ENCODE measurements at places on chromosomes 2 and 18.

DNA sequence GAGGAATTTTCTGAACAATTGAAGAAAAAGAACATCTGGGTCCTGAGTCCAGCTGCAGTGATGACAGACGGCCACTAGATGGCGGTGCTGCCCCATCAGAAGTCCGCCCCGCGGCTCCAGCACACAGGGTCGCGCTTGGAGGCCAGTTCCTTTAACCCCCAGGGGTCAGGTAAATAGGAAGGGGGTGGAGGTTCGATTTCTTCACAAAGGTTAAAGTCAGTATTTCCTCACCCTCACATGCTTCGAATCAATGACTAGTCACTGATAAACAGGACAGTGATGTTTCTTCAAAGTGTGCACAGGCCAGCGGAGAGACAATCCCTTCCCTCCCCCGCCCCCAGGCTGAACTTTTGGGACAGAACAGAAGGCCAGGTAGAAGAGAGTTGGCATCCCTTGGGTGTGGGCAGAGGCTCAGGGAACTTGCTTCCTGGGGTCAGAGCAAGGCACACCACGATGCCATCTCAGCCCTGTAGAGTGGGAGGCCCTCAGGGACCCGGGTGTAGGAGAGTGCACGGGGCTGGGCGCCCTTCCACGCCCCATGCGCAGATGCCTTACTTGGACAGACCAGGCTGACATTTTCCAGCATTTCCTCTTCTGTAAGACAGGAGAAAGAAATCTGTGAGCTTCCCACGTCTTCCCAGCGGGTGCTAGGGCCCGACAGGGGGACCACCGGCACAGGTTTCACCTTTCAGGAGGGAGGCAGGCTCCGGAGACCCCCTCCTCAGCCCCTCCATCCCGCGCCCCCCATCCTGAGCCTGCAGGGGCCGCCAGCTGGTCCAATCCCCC lies 722 bp downstream of the APOB start:
- peak; percentile 81 for DNase-seq

DNA sequence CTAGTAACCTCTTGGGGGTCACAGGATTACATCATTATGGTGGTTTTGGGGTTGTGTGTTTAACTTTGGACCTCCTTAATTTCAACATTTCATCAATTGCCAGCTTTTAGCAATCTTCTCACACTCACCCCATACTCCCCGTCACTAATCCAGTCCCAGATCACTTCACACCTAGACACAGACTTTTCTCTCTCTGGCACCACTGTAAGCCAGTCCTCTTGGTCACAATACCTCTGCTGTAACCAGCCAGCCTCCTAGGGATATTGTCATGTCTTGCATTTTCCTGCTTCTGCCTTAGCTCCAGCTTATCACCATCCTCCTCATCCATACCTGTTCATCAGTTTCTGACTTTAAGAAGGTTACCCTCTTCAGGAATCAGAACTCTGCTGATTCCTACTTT lies 1.6 kb upstream of the STK17B start:
- DNase-seq: no peak

GRCh38 chr2:195632856-195633572 lies 24.0 kb upstream of the SLC39A10 start:
- DNase-seq: no peak

- DNase-seq: no peak
Observed at GRCh38 chr18:55830544-55830943, 242.6 kb upstream of the TCF4 start.

DNA sequence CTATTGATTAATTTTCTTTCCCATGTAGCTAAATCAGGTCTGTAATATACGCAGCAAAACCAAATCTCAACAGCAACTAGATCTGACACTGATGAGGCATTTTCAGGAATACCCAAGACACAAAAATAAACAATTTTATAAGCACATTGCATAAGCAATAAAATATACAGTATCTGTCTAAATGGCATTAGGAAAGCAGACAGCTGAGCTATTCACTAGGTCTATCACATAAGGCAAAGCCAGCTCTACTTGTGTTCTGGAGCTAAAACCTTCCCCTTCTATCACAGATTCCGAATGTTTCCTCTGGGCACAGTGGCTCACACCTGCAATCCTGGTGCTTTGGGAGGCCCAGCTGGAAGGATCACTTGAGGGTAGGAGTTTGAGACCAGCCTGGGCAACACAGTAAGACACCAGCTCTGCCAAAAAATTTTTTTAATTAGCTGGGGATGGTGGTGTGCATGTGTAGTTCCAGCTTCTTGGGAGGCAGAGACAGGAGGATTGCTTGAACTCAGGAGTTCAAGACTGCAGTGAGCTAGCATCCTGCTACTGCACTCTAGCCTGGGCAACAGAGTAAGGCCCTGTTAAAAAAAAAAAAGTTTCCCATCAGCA lies 21.1 kb downstream of the PTPN2 start:
- DNase-seq: no peak

DNA sequence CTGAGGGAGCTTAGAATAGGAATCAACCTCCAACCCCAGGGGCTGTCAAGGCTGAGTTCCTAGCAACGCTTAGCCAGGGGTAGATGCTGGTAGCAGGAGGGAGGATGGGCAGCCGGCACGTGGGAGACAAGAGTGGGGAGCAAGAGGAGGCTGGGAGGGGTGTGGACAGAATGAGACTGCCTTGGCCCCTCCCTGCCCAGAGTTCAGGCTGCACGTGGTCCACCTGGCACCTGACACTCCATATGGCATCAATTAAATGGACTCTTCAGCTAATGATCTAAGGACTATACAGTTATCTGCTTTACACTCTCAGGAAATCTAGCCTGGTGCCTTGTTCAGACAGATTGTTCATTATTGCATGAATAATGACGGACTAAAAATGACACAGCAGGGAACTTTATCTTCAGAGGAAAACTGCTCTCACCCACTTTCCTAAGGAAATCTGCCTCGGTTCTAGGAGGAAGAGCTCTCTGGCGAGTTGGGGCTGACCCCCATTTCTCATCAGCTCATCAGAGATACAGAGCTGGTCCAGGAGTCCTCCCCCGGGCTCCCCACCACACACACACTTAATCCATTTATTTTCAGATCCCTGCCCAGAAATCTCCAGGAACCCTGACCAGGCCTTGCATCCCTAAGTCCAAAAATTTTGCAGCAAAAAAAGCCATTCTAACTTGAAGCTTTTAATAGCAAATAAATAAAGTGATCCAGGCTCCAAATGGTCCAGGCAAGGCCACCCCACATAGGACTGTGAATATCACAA lies 102.1 kb upstream of the CDC42EP3 start:
- no peak for DNase-seq

DNA sequence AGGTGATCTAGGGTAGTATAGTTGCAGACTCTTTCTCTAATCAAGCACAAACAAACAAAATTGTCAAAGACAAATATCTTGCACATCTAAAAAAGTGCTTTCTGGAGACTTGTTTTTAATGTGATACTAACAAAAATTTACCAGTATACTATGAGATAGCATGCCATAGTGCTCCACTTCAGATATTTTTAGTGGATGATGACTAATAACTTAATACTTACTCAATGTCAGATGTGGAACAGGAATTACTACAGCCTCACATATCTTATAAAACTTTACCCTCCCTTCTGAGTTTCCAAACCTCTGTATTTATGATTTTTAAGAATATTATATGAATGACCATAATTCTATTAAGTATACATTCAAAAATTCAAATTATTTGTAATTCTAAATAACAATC lies 1162.0 kb upstream of the SLC39A10 start:
- DNase-seq: no peak

DNA sequence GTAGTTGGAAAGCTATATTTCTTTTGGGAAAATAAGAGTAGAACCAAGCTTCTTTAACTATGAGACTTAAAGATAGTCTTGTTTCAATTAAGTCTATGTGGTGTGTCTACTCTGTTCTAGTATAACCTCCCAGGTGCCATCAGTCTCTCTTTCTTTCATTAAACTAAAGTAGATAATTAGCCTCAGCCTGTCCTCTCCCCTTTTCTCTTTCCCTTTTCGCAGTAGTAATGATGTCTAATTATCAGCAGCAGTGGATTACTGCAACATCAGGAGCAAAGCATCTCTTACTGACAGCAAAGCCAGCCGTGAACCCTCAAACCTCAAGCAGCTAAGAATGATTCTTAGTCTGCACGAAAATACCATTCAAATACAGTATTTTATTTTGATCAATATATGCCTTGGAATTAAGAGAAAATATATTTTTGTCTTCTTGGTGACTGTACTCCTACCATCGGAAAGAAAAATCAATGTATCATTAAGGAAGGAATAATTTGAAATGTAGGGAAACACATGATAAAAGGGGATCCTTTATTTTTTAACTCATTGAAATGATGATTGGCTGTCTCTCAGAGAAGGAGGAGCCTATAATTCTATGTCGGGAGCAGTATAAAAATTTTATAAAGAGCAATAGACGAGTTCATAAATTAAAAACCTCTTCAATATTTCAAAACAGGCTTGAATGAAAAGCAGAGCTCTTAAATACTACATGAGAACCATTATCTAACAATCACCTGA lies 4.5 kb downstream of the NOL4 start:
- no peak for DNase-seq

DNA sequence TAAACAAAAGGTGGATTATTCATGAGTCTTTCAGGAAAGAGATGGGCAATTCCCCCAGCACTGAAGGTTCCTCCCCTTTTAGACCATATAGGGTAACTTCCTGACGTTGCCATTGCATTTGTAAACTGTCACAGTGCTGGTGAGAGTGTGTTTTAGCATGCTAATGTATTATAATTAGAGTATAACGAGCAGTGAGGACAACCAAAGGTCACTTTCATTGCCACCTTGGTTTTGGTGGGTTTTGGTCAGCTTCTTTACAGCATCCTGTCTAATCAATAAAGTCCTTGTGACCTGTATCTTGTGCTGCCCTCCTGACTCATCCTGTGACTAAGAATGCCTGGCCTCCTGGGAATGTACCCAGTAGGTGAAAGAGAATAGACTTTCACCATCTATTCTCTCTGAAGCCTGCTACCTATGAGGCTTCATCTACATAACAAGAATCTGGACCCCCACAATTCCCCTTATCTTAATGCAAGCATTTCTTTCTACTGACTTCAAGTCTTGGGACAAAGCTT lies 148.7 kb downstream of the CABLES1 start:
- DNase-seq: no peak

DNA sequence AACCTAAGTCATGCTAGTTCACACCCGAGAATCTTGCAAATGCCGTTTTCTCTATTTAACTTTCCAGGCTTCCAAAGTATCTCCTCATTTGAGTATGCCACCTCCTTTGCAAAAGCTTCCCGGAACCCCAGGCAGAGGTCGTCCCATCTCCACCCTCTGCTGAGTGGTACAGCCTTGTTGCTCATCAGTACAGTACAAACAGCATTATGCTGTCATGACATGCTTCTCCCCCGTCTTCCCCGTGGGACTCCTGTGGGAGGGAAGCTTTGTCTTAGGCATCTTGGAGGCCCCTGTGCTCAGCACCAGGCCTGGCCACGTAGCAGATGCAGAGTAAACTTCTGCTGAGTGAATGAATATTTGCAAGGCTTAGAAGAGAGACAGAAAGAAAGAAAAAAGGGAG lies 102.7 kb downstream of the CDCA7 start:
- DNase-seq: peak; percentile 46

GRCh38 chr2:1618191-1618961 lies 125.9 kb downstream of the PXDN start:
- DNase-seq: no peak

DNA sequence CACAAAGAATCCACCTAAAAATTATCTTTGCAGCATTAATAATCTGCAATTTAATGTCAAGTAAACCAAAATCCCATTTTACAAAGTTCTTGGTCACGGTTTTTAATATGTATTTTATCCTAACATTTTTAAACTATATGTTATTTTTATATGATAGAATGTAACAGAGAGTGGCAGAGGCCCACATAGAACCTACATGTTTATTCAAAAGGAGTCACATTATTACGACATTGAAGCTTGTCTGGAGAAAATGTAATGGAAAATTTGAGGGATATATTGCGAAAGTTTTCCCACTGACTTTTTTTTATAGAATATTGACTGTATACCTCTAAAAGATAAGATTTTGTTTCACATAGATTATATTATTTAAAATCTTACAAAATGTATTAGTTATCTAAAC lies 89.7 kb upstream of the COL3A1 start:
- DNase-seq: no peak

- no peak for DNase-seq
Observed at GRCh38 chr2:151437630-151438029, 27.9 kb downstream of the RIF1 start.

GRCh38 chr2:6493266-6493665 lies 372.4 kb downstream of the CMPK2 start:
- DNase-seq: no peak

DNA sequence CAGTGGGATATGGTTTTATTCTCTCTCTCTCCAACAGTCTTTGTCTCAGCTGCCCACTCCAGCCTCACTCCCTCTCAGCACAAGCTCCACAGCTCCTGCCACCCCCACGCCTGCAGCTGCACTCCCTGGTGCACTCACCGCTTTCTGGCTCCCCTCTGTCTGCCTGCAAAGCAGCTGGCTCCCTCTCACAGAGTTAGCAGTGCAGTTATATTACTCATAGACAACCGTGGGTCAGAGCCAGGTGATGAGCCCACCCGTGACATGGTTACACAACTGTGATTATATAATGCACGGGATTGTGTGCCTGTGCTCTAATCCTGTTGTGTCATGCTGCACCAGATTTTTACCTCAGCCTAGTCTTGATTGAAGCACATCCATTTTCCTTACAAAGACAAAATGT lies 276.9 kb upstream of the CHAC2 start:
- peak; percentile 17 for DNase-seq

GRCh38 chr2:118047380-118047826 lies 33.5 kb upstream of the CCDC93 start:
- DNase-seq: no peak

GRCh38 chr2:129502781-129503180 lies 476.7 kb upstream of the RAB6C start:
- no peak for DNase-seq

GRCh38 chr18:66209656-66210055 lies 394.2 kb downstream of the CDH19 start:
- DNase-seq: no peak

DNA sequence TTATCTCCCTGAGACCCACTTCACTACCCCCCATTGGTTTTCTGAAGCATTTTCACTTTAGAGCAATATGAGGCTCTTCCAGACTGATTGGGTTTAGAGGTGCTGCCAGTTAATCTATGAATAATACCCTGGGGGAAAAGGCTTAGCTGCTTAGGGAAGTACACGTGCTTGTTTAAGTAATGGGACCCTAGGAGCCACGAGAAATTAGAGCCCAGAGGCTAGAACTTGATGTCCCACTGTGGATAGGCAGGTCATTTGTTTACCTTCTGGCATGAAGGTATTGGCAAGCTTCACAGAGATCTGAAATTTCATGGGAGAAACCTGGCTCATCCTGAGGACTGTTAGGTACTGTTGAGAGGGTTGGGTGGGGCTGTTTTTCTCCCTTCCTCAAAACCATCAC lies 59.7 kb downstream of the CLIP4 start:
- no peak for DNase-seq

GRCh38 chr2:239751679-239752355 lies 273.3 kb downstream of the NDUFA10 start:
- DNase-seq: no peak
